ENCODE measurements at places on chromosomes 11 and 22.

GRCh38 chr22:37234736-37235711, 9.0 kb downstream of the RAC2 start:
- DNase-seq: no peak

GRCh38 chr11:133951327-133952198, 5.2 kb downstream of the IGSF9B start:
- no peak for DNase-seq

DNA sequence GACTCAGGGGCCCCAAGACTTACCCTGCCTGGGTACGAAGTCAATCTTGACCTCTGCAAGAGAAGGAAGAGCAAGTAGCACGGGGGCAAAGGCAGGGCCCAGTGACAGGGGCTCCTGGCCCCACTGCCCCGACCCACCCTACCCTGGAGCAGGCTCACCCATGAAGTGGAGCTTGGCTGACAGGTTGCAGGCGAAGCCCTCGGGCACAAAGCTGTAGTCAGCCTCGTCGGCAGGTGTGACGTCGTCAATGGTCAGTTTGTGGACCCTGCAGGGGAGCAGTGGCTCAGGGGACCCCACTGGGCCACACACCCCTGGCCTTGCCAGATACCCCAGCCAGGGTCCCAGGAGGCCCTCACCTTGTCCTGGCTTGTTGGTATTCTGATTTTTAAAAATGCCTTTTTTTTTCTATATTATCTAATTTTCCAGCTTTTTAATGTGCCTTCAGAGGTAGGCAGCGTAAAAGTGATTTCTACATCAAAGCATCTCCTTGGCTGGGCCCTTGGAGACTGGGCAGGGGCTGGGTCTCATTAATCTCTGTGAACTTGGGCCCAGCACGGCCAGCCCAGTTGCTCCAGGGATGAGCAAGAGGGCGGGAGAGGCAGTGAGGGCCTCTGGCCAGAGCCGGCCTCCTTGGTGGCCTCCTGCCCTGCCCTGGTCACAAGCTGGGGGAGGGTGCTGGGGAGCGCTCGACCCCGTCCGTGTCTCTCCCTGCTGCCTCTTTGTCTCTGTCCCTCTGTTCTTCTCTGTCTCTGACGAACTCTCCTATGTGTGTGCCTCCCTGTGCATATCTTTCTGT, 11.3 kb downstream of the MYBPC3 start:
- DNase-seq: no peak

- DNase-seq: no peak
These were observed 19.9 kb downstream of the PACSIN2 start for GRCh38 chr22:42994917-42995562.

DNA sequence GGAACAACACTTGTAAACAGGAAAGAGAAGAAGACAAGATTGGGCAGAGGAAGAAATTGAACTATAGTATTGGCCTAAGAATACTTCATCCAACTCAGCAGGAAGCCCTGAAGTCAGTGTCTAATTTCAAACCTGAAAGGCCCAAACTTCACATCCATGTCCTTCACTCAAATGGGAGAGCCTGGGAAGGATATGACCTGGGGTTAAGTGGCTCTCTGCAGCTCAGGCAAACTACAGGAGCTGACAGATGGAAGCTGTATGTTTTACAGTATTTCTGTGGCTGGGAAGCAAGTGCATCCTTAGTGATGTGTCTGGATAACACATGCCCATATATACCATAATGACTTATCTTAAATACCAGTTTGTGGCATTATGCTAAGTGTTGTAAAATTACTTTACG, 196.2 kb downstream of the SOX6 start:
- DNase-seq: no peak

DNA sequence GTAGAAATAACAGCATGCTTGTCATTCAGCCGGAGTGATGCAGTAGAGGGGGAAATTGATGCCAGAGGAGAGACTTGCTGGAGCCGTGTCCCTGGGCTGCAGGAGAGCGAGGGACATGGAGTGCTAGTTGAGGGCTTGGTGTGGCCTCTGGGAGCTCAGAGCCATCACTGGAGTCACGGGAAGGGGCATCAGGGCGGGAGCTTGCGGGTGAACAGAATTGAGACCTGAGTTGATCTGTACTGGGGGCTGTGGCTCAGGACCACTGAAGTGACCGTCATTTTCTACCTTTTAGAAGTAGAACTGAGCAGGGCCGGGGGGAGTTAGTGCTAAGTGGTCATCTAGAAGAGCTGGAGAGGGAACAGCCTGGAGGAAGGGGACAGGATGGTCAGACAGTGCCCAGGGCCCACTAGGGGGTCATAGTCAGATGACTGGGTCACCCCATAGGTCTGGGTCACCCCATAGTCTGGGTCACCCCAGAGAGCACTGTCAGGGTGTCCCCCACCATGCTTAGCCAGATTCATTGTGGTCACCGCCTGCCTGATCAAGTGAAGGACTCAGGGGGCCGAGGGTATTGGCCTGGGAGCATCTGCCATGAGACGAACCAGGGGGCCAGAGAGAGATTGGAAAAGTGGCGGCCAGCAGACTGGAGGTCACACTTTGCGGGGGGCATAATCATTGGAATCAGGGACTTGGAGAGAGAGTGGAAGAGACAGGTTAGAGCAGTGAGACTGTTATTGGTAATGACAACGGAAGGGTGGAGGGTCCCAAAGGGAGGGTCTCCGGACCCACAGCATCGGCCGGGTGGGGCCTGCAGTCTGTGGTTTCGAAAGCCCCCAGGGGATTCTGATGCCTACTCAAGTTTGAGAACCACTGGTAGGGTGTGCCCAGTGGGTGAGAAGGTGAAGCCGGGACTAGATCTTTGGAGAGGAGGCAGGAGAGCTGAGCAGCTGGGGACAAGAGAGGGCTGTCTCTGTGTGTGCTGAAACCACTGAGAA, 15.2 kb downstream of the RIBC2 start:
- no peak for DNase-seq

GRCh38 chr11:68655406-68655805, 28.9 kb upstream of the GAL start:
- DNase-seq: no peak

- no peak for DNase-seq
These were observed 19.4 kb upstream of the P2RY2 start for GRCh38 chr11:73198677-73199076.

GRCh38 chr11:3046190-3046589, 11.0 kb downstream of the CARS1 start:
- no peak for DNase-seq

DNA sequence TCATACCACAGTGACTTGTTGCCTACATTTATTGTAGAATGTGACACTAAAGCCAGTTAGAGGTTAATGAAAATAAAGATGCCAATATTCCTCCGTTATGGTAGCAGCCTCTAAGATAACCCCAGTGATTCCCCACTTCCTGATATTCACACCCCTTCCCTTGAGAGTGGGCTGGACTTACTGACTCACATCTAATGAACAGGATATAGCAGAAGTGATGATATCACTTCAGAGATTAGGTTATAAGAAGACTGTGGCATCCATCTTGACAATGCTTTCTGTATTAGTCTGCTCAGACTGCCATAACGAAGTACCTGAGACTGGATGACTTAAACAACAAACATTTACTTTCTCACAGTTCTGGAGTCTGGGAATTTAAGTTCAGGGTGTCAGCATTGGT, 149.6 kb upstream of the MTNR1B start:
- DNase-seq: no peak

DNA sequence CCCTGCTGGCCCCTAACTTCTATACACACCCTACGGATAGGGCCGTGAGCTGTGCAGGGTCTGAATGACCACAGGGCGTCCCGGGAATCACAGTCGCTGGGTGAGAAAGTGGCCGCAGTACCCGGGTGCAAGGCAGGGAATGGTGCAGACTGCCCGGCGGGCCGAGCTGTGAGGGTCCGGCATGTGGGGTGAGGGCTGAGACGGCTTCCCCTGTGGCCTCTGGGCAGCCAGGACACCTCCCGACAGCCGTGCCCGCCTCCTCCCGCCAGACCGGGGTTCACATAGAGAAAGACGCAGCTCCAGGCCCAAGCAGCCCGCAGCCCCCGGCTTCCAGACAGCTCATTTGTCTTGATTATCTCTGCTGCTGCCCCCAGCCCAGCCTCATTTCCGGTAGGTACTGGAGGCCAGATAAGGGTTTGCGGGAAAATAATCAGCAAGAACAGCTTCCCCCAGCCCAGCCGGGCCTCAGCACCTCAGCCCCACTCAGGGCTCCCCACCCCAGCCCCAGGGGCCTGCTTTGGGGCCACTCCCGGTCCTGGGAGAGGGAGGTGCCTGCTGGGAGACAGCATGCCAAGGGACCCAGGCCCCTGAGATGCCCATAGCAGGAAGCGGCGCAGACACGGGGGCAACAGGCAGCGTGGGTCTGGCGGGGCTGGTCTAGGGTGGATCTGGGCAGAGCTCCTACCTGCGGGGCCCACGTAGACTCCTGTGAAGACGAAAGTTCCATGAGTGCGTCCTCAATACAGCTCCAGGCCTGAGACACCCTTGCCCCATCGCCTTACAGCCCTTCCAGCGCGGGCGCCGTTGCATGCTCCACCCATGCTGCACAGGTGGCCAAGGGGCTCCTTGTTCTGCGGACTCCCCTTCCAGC, 123.1 kb downstream of the BRD1 start:
- DNase-seq: no peak

DNA sequence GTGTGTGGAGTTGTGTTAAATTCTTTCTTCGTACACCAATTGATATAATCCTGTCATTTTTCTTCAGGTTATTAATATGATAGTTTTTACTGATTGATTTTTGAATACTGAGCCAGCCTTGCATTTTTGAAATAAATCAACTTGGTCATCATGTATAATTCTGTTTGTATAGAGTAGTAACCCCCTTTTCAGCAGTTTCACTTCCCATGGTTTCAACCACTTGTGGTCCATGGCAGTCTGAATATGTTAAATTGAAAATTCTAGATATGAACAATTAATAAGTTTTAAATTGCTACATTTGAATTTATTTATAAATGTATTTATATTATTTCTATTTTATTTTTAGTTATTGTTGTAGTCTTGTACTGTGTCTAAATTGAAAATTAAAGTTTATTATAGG, 32.6 kb downstream of the MS4A6A start:
- DNase-seq: no peak

DNA sequence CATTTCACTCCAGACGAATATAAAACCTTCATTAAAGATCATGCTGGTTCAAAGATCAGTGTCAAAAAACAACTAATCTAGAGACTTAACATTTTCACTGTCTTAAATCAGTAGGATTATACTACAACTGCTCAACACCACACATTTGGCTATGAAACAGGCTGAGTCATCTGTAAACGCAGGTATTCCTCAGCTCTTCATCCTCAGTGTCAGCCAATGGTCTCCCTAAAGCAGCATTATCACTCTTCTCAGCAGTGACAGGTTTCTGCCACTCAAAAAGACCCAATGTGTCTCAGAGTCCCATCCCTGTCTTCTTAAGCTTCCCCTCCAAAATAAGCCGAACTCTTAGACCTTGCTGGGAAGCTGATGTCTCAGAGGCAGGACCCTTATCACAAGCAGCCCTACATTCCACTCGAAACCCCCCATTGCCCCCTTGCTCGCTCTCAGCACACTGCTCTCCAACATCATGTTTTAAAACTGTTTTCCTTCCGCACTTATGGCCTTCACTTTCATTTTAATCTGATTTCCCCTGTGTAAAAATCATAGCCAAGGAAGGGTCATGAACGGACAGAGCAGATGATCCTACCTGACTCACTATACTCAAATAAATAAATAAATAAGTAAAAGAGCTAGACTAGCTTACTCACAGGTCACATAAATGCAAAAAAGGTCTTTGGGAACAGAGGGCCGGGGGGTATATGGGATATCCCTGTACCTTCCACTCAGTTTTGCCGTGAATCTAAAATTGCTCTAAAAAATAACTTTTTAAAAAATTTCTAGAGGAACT, 23.0 kb downstream of the CDON start:
- DNase-seq: no peak

- DNase-seq: no peak
These were observed 10.5 kb downstream of the TIMP3 start for GRCh38 chr22:32811788-32812545.

DNA sequence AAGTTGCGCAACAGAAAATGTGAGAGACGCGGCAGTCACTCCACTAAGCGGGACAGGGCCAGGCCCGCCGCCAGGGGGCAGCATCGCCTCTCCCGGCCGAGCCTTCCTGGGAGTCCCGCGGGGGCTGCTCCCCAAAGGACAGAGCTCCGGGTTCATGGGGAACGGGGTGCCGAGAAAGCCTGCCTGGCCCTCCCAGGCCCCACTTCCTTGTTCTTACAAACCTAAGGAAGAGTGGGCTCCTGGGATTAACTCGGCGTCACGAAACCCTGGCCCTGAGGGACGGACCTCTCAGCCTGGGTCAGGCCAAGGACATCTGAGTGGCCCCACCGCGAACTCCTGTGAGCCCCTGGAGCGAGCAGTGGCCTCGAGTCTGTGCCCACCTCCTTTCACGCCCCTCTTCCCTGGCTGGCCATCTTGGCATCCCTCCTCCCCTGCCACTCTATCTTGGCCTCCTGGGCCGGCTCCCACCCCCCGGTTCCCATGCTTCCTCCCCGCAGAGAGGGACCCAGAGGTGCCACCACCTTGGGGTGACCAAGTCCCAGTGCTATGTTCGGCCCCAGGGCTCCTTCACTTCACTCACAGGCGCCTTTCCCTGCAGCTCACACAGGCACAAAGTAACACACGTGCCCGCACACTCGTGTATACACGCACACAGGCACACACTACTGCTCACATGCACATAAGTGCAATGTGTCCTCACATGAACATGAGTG, 99.9 kb upstream of the FGF3 start:
- DNase-seq: peak; percentile 65

DNA sequence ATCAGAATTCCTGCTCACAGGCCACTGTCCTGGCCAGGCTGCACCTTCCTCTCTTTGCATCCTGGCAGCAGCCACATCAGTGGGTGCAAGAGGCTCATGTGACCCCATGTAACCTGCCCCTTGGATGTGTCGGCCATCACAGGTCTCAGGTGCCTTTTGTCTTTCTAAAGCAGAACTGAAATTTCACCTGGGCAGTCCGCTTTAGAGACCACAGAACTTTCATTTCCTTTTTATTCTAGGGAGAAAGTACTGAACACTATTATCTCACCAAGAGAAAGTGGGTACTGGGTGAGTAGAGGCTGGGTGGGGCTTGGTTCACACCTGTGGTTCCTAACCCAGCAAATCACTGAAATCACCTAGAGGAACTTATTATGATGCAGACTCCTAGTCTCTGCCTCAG, 51.7 kb upstream of the NUP160 start:
- peak; percentile 66 for DNase-seq

- no peak for DNase-seq
These were observed at the start of gene TENM4 for GRCh38 chr11:79440571-79441460. Gene TENM4, minus strand, starts transcription at chr11:79441030. Its CDS starts 371,086 bp downstream, at chr11:79069944.

DNA sequence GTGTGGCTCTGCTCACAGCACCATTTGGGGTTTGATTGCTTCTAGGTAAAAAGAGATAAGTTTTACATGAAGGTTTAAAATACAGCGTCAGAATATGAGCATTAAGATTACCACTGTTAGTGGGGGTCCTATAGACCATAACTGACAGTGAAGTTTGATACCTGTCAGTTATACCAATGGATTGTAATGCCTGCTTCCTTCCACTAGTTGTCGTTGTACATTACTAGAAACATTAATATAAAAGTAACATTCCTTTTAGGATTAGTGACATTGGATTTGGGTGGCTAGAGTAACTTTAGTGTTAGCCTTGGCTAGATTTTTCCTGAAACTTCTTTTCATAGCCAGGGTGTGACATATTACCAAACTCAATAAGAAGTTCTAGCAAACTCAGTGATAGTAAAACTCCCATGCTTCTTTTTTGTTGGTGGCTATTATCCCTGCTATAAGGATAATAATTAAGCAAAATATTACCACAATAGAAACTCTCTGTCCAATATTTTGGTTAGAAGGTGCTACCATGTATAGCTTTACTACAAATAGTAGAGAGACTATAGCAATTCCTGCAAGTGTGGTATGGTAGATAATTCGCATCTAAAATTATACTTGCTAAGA, 57.1 kb downstream of the FAM181B start:
- no peak for DNase-seq

GRCh38 chr11:75563978-75564552, 2.0 kb downstream of the SERPINH1 start:
- no peak for DNase-seq
